ENCODE measurements at places on chromosomes 13 and 19. TPM values are rescaled to one million over a fixed set of nuclear protein-coding genes. Genes with fewer than 3 reads are reported as not detected.

The CASP14 gene
- total RNA-seq = not detected

The HIPK4 gene
- not detected for total RNA-seq

- H3K27me3 ChIP-seq = no peaks in the 10 kb centered on the region
- no peaks in the 10 kb centered on the region for H3K36me3 ChIP-seq
- no peak overlapping the region for H3K4me3 ChIP-seq
- H3K4me1 ChIP-seq = no peaks in the 10 kb centered on the region
- H3K27ac ChIP-seq = no peak overlapping the region
- no peak for DNase-seq
These were observed 123.2 kb upstream of the VSTM2B start for GRCh38 chr19:29402563-29402962.

DNA sequence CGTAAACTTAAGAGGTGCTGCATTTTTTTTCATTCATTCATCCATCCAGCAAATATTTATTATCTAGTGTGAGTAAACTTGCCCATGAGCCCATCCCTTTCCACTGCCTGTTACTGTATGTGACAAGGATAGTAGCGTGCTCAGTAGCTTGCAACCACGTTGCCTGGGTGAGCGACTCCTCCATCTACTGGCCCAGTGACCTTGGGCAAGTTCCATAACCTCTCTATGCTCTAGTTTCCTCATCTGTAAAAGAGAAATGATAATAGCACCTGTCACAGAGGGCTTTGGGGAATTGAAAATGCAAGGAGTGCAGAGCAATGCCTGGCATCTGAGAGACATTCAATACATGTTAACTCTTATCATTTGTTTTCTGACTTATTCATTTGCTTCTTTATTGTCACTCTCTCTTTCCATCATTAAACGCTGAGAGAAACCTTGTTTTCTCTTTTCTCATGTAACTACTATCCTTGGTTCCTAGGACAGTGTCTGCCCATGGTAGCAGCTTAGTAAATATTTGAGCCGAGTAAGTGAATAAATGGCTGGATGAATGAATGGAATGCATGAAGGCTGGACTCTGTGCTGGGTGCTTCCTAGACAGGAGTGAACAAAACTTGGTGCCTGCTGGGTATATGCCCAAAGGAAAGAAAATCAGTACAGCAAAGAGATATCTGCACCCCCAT lies 19.9 kb downstream of the LRCH1 start:
- no peak overlapping the region for H3K27ac ChIP-seq
- no peak for DNase-seq
- no peak overlapping the region for H3K4me3 ChIP-seq
- H3K27me3 ChIP-seq = no peaks in the 10 kb centered on the region
- H3K4me1 ChIP-seq = peaks cover 39% of the 10 kb centered on the region

DNA sequence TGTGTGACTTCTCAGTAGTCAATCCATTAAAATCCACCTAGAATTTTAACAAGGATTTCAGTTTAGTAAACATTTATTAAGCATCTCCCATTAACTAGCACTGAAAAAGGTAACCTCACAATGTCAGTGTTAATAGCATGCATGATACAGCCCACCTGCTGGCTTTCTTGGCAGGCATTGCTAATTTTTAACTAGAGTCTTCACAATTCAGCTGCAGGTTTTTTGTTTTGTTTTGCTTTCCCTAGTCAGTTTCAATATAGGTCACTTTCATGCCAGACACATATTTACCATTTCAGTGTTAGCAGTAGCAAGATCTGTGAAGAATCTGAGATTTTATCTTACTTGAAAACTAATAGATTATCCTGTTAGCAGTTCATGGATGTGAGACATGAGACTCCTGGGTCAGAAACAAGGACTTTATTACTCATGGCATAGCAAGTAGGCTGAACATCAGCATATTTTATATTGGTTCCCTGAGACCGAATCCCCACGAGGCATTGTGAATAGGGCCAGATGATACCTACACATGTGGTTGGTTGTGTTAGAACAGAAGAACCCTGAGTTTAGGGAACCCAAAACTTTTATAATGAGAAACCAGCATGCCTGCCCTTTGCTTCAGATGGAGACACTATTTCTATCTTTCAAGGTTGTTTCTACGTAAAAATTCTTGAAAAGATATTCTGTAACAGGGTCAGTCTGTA lies 198.0 kb upstream of the HTR2A start:
- DNase-seq = no peak
- no peaks in the 10 kb centered on the region for H3K36me3 ChIP-seq
- no peak overlapping the region for H3K4me3 ChIP-seq
- H3K4me1 ChIP-seq = no peaks in the 10 kb centered on the region
- H3K27me3 ChIP-seq = no peaks in the 10 kb centered on the region
- no peak overlapping the region for H3K27ac ChIP-seq
